ENCODE measurements at places on chromosomes 7 and 10. TPM values are rescaled to one million over a fixed set of nuclear protein-coding genes. Genes with fewer than 3 reads are reported as not detected.

GRCh38 chr7:10696064-10696463 lies 277.6 kb upstream of the PHF14 start:
- DNase-seq, result no peak

GRCh38 chr10:44882166-44882720 lies 28.9 kb upstream of the TMEM72 start:
- no peak for DNase-seq

MCMBP gene
- 44.3 TPM for total RNA-seq

DNA sequence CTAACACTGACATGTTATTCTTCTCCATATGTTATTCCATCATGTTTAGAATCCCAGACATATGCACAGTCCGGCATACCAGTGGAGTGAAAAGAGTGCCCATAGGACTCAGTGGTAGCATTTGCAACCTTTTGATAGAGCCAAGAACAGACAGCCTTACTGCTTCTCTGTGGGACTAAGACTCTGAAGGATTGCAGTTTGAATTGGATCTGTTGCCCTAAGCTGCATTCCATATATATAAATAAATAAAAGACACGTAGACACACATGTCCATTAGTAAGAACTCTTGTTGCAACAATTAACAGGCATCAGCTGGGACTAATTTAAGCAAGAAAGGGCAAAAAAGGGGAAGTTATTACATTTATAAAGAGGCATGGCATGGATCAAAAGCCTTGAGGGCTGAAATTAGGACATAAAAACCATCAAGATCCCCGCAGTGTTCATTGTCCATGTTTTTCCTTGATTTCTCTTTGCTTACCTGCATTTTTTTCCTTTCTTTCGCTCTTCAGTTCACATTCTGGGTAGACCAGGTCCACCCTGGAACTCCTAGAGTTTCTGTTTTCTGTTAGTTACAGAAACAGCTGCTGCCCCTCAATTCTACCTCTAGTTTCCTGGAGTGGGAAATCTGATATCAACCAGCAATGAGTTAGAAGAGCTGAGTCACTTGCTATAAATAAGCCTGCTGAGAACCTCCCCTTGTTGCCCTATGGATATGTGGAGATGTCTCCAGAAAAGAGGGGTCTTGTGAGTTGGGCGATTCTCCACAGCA lies 132.4 kb downstream of the SORCS1 start:
- peak; percentile 5 for DNase-seq

DNA sequence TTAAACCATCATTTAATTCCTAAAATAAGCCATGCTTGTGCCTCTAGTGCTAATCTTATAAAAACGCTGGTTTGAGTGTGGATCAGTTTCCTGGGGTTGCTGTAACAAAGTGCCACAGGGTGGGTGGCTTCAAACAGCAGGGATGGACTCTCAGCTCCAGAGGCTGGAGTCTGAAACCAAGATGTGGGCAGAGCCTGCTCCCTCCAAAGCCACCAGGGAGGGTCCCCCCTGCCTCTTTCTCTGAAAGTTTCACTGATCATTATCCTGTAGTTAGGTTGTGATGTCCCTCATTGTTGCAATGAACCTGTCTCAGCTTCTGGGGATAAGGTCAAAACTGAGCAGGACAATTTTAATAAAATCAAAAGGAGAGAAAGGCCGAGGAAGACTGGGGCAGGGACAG lies 251.9 kb upstream of the TCERG1L start:
- no peak for DNase-seq
